HT-29 (cell line): ENCODE measurements at places on chromosomes 7 and 10.

DNA sequence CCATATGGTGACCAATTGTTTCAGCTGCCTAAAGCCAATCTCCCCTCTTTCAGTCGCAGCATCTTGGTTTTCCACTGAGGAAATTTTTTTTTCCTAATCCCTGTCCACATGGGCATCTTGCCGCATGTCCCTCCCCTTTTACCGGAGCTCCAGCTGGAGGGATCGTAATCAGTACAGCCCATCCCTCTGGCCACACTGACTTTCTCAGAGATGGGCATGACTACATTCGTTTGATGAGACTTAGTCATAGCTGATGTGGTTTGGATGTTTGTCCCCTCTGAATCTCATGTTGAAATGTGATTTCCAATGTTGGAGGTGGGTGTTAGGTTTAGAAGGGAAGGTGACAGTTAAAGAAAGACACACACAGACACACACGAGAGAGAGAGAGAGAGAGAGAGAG lies 186.8 kb upstream of the CXCL12 start:
- no peak for DNase-seq

GRCh38 chr10:124955868-124956267 lies 13.9 kb downstream of the ZRANB1 start:
- no peak for DNase-seq

GRCh38 chr7:156095908-156096539 lies 283.8 kb upstream of the SHH start:
- DNase-seq = no peak

- DNase-seq = no peak
These were observed 51.1 kb upstream of the PDGFA start for GRCh38 chr7:570801-571070.

DNA sequence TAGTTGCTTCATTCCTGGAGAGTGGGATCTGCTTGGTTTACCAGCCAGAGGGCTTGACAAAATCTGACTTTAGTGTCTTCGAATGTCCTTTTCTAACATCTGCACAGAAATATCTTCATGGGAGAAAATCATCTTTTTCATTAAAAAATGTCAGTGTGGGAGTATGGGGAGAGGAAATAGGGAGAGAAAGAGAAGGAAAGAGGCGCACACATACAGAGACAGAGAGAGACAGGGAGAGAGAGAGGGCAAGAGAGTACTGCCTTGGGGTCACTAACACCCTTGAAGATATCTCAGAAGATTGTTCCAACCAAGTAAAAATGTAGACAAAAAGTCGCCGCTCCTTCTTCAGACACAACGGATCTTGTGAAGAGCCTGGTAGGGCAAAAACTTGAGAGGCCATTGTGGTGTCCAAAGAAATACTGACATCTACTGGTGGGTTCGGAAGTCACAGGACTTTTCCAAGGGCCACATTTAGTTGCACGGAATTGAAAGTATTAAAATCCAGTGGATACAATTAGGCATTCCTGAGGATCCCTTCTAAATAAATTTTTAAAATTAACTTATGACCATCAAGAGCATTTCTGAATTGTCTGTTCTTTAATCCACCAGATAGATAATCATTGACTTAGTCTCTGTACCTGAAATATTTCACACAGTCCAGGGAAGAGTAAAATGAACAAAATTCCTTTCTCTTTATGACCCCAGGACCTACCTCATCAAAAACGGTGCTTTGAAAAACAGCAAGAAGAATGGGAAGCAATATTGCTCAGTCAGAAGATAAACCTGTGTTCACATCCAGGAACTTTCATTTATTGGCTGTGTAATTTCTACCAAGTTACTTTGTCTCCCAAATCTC lies 29.7 kb downstream of the VIM start:
- DNase-seq = peak; percentile 74

DNA sequence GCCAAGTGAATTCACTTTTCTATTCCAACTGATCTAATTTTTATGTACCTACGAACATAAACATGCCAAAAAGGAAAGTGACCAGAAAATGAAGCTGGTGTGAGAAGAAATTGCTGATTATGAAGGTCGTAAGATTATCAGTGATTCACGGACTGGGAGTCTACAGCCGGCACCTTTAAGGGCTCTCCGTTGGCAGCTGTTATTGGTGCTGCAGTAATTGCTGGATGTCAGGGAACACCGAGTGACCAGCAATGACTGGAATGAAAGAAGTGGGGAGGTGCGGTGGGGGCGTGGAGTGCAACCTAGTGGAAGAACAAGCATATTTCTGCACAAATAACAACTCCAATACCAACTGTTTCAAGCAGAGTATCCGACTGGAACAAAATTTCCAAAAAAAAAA lies 109.8 kb upstream of the TARP start:
- no peak for DNase-seq

GRCh38 chr7:127887631-127888030 lies 143.6 kb downstream of the LRRC4 start:
- no peak for DNase-seq

DNA sequence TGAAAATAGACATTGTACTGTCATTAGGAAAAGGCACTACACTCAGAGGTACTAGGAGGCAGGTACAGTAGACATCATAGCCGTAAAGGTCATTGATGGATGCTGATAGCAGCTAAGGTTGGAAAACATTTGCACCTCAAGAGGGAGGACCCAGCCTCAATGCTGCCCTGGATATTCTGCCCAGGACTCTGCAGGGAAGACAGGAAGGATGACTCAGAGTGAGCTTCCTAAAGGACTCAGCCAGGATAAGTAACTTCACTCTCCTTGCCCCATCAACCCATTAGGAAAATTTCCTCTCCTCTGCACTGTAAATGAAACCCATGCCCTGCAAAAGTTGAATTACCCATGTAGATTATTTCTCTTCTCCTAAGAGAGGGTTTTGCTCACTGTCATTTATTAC lies 617.9 kb upstream of the MKI67 start:
- no peak for DNase-seq

DNA sequence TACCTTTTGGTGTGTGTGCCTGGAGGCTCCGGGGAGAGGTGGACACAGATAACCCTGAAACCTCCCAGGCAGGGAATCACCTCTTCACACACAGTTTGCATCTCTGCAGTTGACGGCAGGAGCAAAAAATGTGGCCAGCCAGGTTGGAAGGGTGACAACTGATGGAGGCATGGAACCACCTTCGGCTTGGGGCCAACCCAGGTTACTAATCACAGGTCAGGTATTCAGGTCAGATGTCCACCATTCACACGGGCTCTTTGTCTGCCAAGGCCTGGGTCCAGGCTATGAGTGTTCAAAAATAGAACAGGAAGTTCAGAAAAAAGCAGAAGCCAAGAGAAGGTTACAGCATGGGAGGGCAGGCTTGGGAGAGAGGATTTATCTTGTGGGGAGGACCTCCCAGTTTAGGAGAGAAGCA lies 137.2 kb upstream of the EFCAB10 start:
- peak; percentile 85 for DNase-seq
